T-cell (primary cell): ENCODE measurements at places on chromosomes 3 and 15. TPM values are rescaled to one million over a fixed set of nuclear protein-coding genes. Genes with fewer than 3 reads are reported as not detected.

DNA sequence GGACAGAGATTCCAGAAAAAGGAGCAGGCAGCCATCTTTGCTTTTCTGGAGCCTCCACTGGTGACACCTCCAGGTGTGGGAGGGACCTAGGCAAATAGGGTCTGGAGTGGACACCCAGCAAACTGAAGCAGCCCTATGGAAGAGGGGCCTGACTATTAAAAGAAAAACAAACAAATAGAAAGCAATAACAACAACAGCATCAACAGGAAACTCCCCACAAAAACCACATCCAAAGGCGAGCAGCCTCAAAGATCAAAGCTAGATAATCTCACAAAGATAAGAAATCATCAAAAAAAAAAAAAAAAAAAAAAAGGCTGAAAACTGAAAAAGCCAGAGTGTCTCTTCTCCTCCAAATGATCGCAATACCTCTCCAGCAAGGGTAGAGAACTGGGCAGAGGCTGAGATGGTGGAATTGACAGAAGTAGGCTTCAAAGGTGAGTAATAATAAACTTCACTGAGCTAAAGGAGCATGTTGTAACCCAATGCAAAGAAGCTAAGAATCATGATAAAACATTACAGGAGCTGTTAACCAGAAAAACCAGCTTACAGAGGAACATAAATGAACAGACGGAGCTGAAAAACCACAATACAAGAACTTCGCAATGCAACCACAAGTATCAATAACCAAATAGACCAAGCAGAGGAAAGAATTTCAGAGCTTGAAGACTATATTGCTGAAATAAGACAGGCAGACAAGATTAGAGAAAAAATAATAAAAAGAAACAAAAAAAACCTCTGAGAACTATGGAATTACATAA is 225.4 kb downstream of the CTNNB1 start:
- DNase-seq, result no peak
- H3K27me3 ChIP-seq, result no peaks in the 10 kb centered on the region
- H3K4me1 ChIP-seq, result peaks cover 8% of the 10 kb centered on the region
- H3K27ac ChIP-seq, result no peak overlapping the region
- no peaks in the 10 kb centered on the region for H3K36me3 ChIP-seq

DNA sequence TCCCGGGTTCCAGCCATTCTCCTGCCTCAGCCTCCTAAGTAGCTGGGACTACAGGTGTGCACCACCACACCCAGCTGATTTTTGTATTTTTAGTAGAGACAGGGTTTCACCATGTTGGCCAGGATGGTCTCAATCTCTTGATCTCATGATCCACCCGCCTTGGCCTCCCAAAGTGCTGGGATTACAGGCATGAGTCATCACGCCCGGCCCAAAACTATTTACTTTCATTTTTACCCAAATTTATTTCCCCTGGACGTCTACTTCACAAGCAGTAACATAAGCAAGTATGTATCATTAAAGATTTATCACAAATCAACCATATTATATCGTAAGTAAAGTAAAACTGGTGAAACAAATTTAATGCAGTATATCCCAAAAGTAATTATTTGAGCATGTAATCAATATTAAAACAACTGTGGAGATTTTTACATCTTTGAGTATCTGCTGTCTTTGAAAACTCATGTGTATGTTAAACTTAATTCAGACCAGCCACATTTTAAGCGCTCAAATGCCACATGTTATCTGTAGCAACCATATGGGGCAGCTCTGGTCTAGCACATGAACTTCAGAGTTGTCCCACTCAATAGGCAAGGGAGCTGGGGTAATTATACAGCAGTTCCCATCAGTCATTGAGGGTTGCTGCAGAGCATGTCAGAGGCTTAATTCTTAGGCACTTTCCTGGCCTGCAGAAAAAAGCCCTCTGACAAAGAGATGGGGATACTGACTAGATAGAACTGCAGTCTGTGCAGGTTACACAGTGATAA is 185.7 kb upstream of the CTDSPL start:
- no peaks in the 10 kb centered on the region for H3K4me1 ChIP-seq
- H3K4me3 ChIP-seq, result no peak overlapping the region
- no peaks in the 10 kb centered on the region for H3K36me3 ChIP-seq
- no peak for DNase-seq
- H3K27me3 ChIP-seq, result no peaks in the 10 kb centered on the region

- no peaks in the 10 kb centered on the region for H3K4me1 ChIP-seq
- H3K27me3 ChIP-seq, result no peaks in the 10 kb centered on the region
- H3K36me3 ChIP-seq, result no peaks in the 10 kb centered on the region
- DNase-seq, result no peak
- H3K27ac ChIP-seq, result no peak overlapping the region
Observed at GRCh38 chr3:190810957-190811356, 51.5 kb downstream of the GMNC start.

DNA sequence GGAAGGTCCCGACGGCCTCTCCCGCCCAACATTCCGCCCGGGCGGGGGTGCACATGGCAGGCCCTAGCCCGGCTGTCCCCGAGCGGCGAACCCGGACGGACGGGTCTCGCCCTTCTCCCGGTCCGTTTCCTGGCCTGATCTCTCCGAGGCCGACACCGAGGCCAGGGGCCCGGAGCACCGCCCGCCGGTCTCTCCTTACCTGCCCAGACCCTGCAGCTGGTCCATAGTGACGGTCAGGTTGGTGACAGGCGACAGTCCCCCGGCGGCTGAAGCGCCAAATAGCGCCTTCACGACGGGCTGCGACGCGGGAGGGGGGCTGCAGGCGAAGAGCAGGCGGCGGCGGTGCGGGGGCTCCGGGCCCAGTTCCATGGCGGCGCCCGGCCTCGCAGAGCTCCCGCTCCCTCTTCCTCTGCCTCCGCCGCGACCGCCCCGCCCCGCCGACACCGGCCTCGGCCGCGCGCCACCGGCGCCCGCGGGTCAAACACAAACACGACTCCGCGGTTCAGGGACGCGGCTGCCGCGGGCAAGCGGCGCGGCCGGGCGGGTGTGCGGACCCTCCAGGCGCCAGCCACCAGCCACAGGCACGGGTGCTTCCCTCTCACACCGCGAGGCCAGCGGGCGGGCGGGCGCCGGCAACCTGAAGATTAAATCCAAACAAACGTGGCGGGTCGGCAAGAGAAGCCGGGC is 495 bp downstream of the CDC25A start:
- H3K4me1 ChIP-seq, result peaks cover 2% of the 10 kb centered on the region
- peak overlapping the region; percentile 68 for H3K4me3 ChIP-seq
- H3K27me3 ChIP-seq, result no peaks in the 10 kb centered on the region
- no peak for DNase-seq

DNA sequence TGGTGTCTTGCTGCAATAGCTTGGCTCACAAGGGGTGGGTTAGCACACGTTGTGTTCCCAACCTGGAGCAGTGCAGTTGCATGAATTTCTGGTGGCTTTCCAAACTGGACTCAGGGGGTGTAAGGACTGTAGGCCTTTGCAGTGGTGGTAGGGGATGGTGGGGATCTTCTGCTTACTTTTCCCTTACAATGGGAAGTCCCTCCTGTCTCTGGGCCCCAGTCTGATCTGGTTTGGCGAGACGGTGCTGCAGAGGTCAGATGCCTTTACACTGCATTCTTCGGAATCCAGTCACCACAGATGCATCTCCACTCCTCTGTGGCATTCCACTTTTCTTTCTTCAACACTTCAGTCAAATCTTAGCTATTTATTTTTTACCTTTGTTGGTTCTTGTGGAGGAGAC is 132.1 kb downstream of the DOCK3 start:
- no peak for DNase-seq
- no peak overlapping the region for H3K27ac ChIP-seq
- no peaks in the 10 kb centered on the region for H3K4me1 ChIP-seq
- no peak overlapping the region for H3K4me3 ChIP-seq

GRCh38 chr15:29698030-29698701 is 124.1 kb downstream of the TJP1 start:
- H3K4me3 ChIP-seq, result no peak overlapping the region
- H3K4me1 ChIP-seq, result no peaks in the 10 kb centered on the region

GRCh38 chr3:38602576-38603250 is 46.8 kb downstream of the SCN5A start:
- no peak overlapping the region for H3K27ac ChIP-seq
- no peaks in the 10 kb centered on the region for H3K4me1 ChIP-seq
- H3K36me3 ChIP-seq, result no peaks in the 10 kb centered on the region
- no peak for DNase-seq
- H3K4me3 ChIP-seq, result no peak overlapping the region

The TRH gene
- total RNA-seq, result not detected

The SPCS1 gene
- total RNA-seq, result 81.3 TPM
